Left ventricle myocardium inferior (tissue), 1 donor: ENCODE measurements at places on chromosomes 4 and X. TPM values are rescaled to one million over a fixed set of nuclear protein-coding genes. Genes with fewer than 3 reads are reported as not detected.

- no peaks in the 10 kb centered on the region for H3K36me3 ChIP-seq
- DNase-seq, result no peak
- H3K4me1 ChIP-seq, result no peaks in the 10 kb centered on the region
- no peak overlapping the region for H3K27ac ChIP-seq
These were observed 84.5 kb upstream of the NKX1-1 start for GRCh38 chr4:1490654-1491327.

- no peaks in the 10 kb centered on the region for H3K27me3 ChIP-seq
- H3K4me3 ChIP-seq, result peak overlapping the region; percentile 71
- H3K36me3 ChIP-seq, result no peaks in the 10 kb centered on the region
- H3K27ac ChIP-seq, result peak overlapping the region; percentile 77
These were observed 63.9 kb downstream of the TRAPPC11 start for GRCh38 chr4:183722731-183723560.

- no peak for DNase-seq
- H3K4me3 ChIP-seq, result peak overlapping the region; percentile 76
- no peaks in the 10 kb centered on the region for H3K36me3 ChIP-seq
- peak overlapping the region; percentile 95 for H3K27ac ChIP-seq
- peaks cover 30% of the 10 kb centered on the region for H3K4me1 ChIP-seq
These were observed 2.1 kb downstream of the GAB3 start for GRCh38 chrX:154748712-154749339.

- DNase-seq, result no peak
- H3K27me3 ChIP-seq, result no peaks in the 10 kb centered on the region
- H3K27ac ChIP-seq, result no peak overlapping the region
These were observed 19.5 kb downstream of the CASP6 start for GRCh38 chr4:109683621-109684253.

Gene SCD5
- 4.5 TPM for total RNA-seq

Gene SSX2
- not detected for total RNA-seq

DNA sequence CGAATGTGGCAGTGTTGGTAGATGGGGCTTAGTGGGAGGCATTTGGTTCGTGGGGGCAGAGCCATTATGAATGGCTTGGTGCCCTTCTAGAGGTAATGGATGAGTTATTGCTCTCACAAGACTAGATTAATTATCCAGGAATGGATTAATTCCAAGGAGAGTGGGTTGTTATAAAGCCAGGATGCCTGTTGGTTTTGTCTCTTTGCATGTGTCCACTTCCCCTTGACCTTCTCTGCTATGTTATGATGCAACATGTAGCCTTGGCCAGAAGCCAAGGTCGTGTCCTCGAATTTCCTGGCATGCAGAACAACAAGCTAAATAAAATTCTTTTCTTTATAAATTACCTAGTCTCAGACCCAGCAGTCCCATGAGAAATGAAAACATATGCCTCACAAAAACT is 111.2 kb upstream of the PLS3 start:
- DNase-seq, result peak; percentile 53
- H3K36me3 ChIP-seq, result no peaks in the 10 kb centered on the region
- H3K4me1 ChIP-seq, result peaks cover 15% of the 10 kb centered on the region
- H3K27ac ChIP-seq, result peak overlapping the region; percentile 44
- no peaks in the 10 kb centered on the region for H3K27me3 ChIP-seq

Gene PNMA5
- not detected for total RNA-seq

Gene CDX4
- total RNA-seq, result not detected

GRCh38 chr4:4871573-4872313 is 12.3 kb downstream of the MSX1 start:
- no peaks in the 10 kb centered on the region for H3K36me3 ChIP-seq
- no peak for DNase-seq
- H3K27me3 ChIP-seq, result peaks cover 100% of the 10 kb centered on the region
